ENCODE measurements at places on chromosomes 5 and 9.

GRCh38 chr5:135890296-135890695 lies 5.3 kb downstream of the IL9 start:
- no peak for DNase-seq

DNA sequence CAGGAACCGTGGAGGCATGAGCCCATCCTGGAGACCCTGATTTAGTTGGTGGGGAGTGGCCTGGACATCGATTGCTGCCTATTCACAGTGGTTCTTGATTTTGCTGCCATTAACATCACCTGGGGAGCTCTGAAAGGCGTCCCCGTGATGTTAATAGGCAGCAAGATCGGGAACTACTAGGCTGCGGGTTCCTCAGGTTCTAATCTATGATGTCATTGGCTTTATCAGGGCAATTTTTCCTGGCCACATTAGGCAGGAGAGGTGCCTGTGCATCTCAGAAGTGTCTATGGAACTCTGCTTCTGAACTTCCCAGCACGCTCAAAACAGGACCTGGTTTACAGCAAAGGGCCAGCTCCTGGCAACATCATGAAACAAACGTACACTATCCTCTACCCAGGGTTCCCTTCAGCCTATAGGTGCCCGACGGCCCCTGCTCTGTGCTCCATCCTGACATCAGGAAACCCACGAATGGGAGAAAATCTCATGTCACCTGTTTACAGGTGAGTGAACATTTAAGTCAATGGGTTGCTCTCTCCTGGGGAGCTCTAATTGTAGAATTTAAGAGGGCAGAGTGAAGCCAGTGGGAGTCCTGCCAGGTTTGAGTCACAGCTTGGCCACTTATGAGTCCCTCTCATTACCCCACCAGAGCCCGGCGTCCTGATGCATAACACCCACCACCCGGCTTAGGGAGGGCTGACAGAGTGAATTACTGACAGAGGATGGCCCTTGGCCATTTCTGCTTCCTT lies 49.4 kb downstream of the ROPN1L start:
- DNase-seq: no peak

- no peak for DNase-seq
These were observed 16.7 kb downstream of the GFPT2 start for GRCh38 chr5:180336234-180337020.

GRCh38 chr9:110728058-110728457 lies 59.5 kb downstream of the MUSK start:
- DNase-seq: no peak

- no peak for DNase-seq
These were observed 263.6 kb upstream of the RASA1 start for GRCh38 chr5:87004101-87004500.

GRCh38 chr5:56522960-56523359 lies 289.8 kb upstream of the ANKRD55 start:
- DNase-seq: peak; percentile 88

- DNase-seq: no peak
These were observed 54.0 kb downstream of the CTNNA1 start for GRCh38 chr5:138807182-138807581.

DNA sequence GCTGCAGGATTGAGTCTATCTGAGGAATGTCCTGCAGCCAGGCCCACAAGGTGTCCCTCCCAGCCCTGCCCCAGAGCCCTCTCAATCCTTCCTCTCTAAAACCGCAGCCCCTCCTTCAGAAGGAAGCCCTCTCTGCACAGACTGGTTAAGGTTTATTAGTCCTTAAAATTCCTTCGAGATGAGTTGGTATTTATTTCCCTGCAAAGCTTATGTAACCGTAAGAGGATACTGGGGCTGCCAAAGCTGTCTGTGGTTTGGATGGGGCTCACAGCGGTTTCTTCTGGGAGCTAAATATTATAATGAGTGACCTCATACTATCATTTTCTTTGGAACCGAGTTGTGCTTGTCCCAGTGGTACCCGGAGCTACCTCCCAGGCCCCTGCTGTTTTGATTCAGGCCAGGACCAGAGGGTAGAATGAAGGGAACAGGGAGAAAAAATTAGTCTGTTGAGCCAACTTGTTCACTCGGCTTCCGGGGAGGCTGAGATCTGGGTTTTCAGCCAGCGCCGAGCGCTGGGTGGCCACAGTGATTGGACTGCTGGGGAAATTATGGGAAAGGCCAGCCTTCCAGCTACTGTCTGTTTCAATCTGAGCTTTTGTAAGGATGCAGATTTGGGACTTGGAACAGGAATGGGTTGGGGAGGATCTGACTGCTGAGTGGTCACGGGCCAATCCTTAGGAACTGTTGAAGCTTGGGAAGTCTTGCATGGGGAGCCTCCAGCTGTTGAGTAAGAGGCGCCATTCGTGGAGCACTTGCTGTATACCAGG lies 107.5 kb downstream of the NDFIP1 start:
- no peak for DNase-seq

DNA sequence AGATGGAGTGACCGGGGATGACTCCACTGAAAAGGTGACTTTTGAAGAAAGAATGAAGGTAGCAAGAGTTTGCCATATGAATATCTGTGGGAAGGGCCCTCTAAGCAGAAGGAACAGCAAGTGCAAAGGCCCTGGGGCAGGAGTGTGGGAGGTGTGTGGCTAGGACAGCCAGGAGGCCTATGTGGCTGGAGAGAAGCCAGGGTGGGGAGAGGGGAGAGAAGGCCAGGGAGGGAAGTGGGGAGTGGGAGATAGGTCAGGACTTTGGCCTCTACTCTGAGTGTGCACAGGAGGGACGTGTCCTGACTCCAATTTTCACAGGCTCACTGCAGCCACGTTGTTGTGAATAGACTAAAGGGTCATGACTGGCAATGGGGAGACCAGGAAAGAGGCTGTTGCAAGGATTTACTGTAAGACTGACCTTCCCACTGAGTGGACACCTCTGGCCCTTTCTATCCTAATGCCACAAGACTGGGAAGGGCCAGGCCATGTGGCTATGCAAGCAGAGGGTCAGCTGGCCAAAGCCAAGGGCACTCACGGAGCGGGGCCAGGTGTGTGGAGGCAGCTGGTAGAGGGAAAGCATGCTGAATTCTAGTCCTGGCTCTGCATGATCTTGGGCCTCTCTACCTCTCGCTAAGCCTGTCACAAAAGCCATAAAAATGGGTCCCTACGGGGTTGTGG lies 172.4 kb downstream of the PAX5 start:
- DNase-seq: no peak

- peak; percentile 27 for DNase-seq
These were observed 6.9 kb downstream of the CXCL14 start for GRCh38 chr5:135571902-135572301.

DNA sequence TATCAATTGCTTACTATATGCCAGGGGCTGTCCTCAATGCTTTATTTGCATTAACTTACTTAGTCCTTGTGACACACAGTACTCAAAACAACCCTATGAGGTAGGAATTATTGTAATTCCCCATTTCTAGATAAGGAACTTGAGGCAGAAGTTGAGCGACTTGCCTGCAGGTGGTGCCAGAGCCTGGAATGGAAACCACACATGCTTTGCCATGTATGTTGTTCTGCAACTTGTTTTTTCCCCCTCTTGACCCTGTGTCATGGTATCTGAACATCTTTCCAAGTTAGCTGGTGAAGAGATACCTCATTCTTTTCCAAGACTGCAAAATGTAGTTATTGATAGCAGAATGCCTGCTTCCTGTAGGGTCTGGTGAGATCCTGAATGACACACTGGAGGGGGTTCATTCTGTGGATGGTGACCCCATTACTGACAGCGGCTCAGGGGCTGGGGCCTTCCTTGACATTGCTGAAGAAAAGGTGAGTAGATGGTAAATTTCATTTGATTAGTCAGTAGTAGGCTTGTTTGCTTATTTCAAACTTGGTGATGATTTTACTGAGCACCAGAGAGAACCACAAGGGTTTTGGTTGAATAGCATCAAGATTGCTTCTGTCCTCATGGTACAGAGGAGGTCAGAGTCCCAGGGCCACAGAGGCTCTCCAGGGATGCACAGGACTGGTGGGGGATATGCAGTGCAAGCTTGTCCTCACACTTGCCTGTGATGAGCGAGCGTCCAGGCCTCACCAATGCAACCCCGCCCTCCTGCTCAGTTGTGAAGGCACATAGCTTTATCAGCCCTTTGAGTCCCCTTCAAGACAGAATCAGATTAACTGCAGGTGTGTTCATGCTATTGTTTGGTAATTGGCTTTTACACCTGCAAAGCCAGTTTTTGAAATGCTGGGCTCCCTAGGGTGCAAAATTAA lies 57.0 kb downstream of the COL15A1 start:
- DNase-seq: peak; percentile 94

DNA sequence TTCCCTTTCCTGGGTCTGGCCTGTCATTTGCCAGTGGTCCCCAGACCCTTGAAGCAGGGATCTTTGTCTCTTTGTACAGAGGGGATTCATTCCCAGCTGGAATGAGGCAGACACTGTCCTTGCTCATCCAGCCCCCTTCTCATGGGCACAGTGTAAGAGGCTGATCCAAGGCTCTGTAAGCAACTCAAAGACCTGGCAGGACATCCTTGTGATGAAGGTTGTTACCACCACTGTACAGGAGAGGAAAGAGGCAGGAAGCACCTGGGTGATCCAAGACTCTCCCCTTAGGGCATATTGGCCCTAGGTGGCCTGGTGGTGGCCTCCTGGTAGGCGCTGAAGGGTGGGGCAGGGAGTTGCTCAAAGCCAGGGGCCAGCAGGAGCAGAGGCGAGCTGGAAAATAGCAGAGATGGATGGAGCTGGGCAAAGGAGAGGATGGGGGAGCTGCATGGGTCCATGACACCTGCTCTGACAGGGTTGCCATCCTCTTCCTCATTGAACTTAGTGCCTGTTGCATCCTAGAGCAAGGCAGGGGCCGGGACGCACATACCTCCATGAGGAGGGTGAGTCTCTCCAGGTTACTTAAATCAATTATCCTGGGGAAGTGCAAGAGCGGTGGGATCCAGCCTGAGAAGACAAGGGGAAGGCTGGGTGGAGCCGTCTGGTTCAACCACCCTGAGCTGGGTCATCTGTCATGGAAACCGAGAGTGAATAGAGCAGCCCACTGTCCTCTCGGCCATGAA lies 9.8 kb upstream of the GADD45G start:
- no peak for DNase-seq

DNA sequence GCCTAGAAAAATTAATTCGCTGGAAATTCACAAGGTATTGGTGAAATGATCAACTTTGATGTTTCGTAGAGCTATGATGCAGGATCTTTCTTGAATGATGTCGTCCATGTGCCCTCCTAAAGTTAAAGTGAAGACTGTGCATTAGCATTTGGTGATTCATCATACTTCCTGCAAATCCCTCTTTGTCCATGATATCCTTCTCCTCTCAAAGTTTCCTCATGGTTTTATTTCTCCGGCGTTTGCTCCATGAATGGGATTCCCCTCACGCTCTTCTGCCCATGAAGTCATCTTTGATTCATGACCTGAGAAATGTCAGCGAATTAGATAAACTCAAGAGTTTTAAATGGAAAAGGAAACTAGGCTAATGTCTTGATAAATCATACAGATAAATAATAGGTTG lies 372.7 kb downstream of the PSAT1 start:
- no peak for DNase-seq
